ENCODE measurements at places on chromosomes 12 and 14.

GRCh38 chr12:20483776-20484175, 115.4 kb downstream of the PDE3A start:
- DNase-seq: no peak

GRCh38 chr12:16634786-16635185, 28.8 kb upstream of the LMO3 start:
- DNase-seq: no peak

GRCh38 chr12:92051441-92051840, 94.2 kb downstream of the BTG1 start:
- DNase-seq: no peak

DNA sequence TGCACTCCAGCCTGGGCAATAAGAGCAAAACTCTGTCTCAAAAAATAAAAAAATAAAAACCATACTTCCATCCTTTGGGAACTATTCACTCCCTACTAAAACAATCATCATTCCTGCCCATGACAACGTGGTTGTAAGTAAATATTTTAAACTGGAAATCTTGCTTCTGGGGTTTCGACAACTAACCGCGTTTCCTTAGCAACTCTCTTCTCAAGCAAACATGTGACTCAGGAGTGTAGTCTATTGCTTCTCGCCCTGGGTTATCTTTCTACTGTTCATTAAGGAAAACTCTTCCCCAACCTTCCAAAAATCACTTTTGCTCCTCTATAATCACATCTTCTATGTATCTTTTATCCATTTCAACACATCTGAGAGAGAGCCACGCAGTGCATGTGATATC, 21.8 kb downstream of the APPL2 start:
- no peak for DNase-seq

GRCh38 chr14:68563251-68564131, 229.4 kb downstream of the ZFP36L1 start:
- no peak for DNase-seq

DNA sequence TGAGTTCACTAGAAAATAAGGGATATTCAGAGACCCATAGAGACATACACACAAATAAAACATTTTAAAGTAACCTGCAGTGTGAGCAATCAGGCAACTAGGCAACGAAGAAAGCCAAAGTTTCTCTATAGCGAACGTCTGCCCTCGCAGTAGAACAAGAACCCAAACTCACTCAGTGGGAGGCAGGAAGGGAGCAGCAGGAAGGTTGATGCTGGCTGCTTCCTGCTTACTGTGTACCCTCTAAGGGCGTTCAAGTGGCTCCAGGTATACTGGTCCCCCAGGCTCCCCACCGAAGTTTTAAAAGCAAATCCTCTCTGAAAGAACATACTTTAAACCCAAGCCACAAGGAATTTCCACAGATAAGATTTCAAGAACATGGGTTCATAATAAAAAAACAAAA, 249.3 kb downstream of the FOXN3 start:
- DNase-seq: no peak

DNA sequence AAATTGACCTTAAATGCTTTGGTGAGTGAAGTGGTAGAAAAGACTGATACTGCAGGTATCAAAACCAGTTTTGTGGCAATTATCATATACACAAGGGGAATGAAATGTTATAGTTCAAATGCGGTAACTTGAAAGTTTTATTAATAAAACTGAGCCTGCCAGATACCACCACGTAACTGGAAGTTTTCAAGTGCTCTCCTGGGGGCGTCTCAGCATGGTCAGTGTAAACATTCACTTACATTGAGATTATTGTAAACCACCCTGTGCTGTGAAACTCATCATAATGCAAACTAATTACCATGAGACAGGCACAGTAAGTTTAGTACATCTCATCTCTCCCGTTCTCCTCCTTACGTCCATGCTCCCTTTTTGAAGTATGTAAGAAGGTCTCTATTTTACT, 280.7 kb upstream of the FAR2 start:
- no peak for DNase-seq

GRCh38 chr14:29584992-29585391, 342.7 kb downstream of the PRKD1 start:
- DNase-seq: no peak

- DNase-seq: no peak
Measured at GRCh38 chr12:112005419-112006395, 7.3 kb downstream of the TMEM116 start.

DNA sequence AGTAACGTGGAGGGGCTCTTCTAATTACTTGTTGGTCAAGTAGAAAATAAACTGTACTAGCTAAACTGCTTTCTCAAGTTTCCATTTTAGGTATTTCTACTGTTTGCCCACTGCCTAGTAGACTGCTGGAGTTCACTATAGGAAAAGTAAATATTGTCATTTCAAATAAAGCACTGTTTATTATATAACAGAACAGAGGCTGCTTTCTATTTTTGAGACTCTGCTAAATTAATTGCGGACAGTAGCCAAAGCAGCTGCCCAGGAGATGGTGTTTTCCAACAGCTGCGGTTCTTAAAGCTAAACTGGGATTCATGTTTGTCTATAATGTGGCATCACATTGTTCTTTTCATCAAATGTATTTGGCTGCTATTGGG, 15.9 kb upstream of the SIX1 start:
- DNase-seq: no peak
